ENCODE measurements at places on chromosomes 6 and 20. TPM values are rescaled to one million over a fixed set of nuclear protein-coding genes. Genes with fewer than 3 reads are reported as not detected.

LY6G6C gene
- total RNA-seq = not detected

OGFRL1 gene
- total RNA-seq = 12.4 TPM

AIF1 gene
- total RNA-seq = 18.1 TPM

OLIG3 gene
- not detected for total RNA-seq

SMPD2 gene
- 5.6 TPM for total RNA-seq

VSX1 gene
- 0.44 TPM for total RNA-seq

OR2H2 gene
- not detected for total RNA-seq

DNA sequence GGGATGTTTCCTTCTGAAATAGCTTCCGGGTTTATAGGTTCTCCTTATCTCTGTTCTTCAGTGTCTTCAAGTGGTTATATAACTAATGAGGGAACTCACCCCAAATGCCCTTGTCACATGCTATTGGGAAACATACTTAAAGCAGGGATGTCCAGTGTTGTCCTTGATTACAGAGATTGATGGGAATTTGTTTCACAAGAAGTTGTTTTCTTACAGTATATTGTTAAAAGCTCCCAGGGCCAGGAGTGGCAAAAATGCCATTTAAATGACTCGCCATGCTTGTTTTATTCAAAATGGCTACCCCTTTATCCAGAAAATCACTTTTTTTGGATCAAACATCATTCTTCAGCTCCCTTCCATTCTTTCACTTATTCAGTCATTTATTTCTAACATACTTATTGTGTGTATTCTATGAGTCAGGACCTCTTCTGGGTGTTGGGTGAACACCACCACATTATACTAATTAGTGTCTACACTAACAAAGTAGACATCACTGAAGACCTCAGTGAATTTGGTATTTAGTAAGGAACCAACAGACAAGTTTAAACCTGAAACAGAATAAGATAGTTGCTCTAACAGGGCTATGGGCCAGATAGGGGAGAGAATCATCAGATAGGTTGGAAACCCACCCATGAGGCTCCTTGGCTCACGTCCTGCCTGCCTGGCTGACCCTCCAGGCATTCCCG lies 791.1 kb downstream of the MAFB start:
- no peak for DNase-seq

DNA sequence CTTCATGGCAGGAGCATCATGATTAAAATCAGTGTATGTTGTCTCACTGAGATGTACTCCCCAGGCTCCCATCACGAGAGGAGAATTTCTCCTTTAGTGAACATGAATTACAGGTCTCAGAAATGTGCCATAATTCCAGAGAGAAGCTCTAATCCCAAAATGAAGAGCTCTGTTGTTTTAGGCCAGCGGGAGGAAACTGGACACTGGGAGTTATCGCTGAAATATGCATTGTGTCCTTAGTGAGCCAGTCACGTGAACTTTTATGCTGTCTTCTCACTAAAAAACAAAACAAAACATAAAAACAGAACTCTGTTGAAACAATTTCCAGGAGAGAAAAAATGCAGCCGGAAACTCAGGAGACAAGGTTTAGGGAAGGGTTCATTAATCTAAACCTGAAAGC lies 315.7 kb upstream of the NT5E start:
- DNase-seq = no peak

GRCh38 chr6:753486-753885 lies 60.5 kb upstream of the EXOC2 start:
- no peak for DNase-seq

- no peak for DNase-seq
These were observed 47.8 kb downstream of the GMPR start for GRCh38 chr6:16286151-16286522.

GRCh38 chr6:138007014-138007472 lies 100.2 kb downstream of the PERP start:
- no peak for DNase-seq

GRCh38 chr20:59157531-59157930 lies 6.1 kb upstream of the ZNF831 start:
- DNase-seq = no peak

GRCh38 chr6:166627875-166628801 lies 1.1 kb upstream of the RPS6KA2 start:
- peak; percentile 93 for DNase-seq

DNA sequence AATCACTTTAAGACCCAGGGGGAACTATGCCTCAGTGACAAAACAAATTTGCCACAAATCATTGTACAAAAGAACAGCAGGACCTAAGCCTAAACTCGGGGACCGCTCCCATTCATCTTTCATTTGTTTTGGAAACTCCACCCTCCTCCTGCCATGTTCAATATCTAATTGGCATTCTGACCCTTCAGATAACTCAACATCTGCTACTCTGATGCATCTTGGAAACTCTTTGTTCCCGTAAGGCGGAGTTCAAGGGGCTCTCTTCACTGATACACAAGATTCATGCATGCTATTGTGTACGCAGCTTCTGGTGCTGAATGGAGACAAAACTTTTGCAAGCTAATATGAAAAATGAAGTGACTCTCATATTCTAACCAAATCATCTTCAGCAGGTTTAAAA lies 187.6 kb downstream of the ZFP64 start:
- DNase-seq = no peak

DNA sequence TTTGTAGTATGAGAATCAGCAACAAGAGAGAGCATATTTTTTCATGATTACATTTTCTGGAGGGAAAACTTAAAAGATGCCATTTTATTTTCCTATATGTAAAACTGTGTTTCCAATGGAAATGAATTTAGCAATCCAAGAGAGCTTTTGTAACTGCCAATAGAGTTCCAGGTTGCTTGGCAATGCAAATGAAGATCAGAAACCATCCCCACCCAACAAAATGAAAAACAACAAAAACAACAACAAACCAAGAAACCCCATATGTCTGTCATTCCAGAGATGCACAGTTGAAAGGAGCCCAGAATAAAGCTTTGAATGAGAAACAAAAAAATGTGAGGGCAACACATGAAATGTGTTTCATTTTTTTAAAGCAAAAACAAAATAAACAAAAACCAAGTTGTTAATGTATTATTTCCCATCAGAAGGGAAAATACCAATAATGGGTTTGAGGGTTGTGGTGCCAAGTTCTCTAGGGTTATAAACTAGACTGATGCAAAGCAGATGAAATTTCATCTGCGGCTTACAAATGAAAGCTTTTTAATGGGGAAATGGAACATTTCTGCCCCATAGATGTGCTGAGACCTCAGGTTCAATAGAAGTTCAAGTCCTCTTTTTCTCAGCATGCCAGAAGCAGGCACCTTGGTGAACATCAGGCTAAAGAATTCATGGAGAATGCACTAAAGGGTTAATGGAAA lies 121.5 kb upstream of the MCHR2 start:
- no peak for DNase-seq

DNA sequence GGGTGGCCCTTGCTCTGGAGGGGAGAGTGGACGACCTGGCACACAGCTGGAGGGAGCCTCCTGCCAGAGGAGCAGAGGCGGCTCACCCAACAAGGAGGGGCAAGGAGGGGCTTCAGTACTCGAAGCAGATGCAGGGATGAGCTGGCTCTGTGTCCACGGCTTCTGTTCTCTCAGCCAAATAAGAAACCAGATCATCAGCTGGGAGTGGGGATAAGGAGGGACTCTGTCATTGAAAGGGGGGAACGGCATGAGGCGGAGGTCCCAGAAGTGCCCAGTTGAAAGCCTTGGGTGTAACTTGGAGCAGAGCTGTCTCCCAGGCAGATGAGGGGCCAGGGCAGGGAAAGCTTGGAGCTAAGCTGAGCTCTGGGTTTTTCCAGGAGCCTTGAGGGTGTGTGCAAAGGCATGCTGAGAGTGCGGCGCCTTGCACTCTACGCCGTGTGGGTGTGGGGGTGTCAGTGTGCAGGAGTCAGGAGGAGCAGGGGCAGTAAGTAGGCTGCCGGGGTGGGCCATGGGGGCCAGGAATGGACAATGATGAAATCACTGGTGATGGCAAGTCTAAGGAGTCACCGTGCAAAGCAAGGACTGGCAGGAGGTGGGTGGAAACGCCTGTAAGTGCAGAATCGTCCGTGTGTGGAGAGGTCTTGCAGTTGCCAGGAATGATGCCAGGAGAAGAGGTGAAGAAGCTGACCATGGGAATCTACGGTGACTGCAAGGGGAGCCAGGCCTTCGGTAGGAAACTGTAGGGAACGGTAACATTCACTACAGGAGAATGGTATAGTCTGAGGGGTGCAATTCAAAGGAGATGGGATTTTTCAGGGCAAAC lies 85.4 kb upstream of the FOXQ1 start:
- DNase-seq = no peak
